ENCODE measurements at places on chromosomes 3 and 15. TPM values are rescaled to one million over a fixed set of nuclear protein-coding genes. Genes with fewer than 3 reads are reported as not detected.

The SAMMSON gene
- not detected for total RNA-seq

The GRIP2 gene
- total RNA-seq: 0.45 TPM

The RGMA gene
- 0.25 TPM for total RNA-seq

The VWA5B2 gene
- total RNA-seq: not detected
